GM12891 (cell line): ENCODE measurements at places on chromosomes 4 and X.

GRCh38 chr4:16692961-16693506 is 205.4 kb downstream of the LDB2 start:
- DNase-seq = no peak

- DNase-seq = no peak
These were observed 6.6 kb downstream of the TLL1 start for GRCh38 chr4:165879641-165880040.

GRCh38 chrX:120795301-120795700 is 80.4 kb downstream of the CT47B1 start:
- DNase-seq = no peak

GRCh38 chr4:25376754-25377571 is at the start of gene ANAPC4:
TSS of gene ANAPC4 (plus strand) at chr4:25377263. CDS start at chr4:25377428, 165 bp downstream.
- peak; percentile 93 for DNase-seq

GRCh38 chr4:118826723-118827444 is 9.0 kb downstream of the SEC24D start:
- DNase-seq = no peak

GRCh38 chr4:173647902-173648301 is 117.9 kb upstream of the HAND2 start:
- DNase-seq = no peak

DNA sequence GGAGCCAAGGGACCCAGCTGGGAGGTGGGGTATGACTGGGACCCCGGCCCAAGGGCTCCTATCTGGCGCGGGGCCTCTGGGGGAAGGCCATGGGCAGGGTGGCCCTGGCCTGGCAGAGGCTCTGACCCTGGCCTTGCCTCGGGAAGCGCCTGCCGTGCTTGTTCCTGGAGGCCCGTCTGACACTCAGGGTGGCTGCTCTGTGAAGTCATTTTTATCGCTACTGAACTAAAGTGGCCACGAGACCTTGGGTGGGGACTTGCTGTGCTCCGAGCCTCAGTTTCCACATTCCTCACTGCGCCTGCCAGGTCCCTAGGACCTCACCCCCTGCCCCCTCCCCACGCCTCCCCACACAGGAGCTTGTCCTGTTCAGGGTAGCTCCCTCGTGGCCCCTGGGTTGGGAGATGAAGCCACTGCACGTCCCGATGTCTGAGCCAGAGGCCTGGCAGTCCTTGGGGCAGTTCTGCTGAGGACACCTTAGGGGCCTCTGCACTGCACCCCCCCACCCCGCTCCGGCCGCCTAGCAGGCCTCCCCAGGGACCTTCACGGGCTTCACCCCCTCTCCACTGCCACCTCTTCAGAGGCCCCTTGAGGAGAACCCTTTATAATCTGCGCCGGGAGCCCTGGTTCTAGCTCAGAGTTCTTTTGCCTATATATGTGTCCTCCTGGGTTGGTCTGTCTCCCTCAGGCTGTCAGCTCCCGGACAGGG is 639 bp upstream of the SORCS2 start:
- DNase-seq = no peak

DNA sequence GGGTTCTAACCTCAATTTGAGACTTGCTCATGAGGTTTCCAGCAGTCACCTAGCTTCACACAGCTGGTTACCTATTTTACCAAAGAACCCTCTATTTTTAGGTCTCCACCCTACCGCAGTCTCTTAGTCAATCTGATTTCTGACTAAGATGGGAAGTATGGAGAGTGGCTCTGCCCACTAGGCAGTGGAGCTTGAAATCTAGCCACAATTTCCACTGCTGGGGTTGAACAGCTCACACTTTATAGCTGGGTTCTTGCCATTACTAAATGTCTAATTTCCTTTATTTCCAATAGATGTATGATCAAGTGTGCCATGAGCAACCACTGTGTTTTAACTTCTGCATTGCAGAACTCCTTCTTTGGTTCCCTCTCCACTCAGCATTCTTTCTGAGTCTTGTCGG is 43.1 kb downstream of the GASK1B start:
- DNase-seq = no peak
